CD4-positive, CD25-positive, alpha-beta regulatory T cell (primary cell): ENCODE measurements at places on chromosomes 16 and 17. TPM values are rescaled to one million over a fixed set of nuclear protein-coding genes. Genes with fewer than 3 reads are reported as not detected.

- peak within 1 kb of the TSS; percentile 98 for H3K27ac ChIP-seq
- H3K27me3 ChIP-seq: no peaks in the 10 kb centered on the region
- peak within 1 kb of the TSS; percentile 97 for H3K4me3 ChIP-seq
- DNase-seq: peak; percentile 53
Measured at GRCh38 chr17:62064791-62065563, at the start of gene MED13. Gene MED13, minus strand, starts transcription at chr17:62065278. Its CDS starts 73 bp downstream, at chr17:62065205.

- no peaks in the 10 kb centered on the region for H3K27me3 ChIP-seq
- no peaks in the 10 kb centered on the region for H3K36me3 ChIP-seq
- H3K4me1 ChIP-seq: no peaks in the 10 kb centered on the region
- H3K4me3 ChIP-seq: no peak overlapping the region
Measured at GRCh38 chr17:78449983-78450595, 71.6 kb downstream of the PGS1 start.

GRCh38 chr16:5928476-5929065 lies 831.0 kb upstream of the EEF2KMT start:
- H3K4me3 ChIP-seq: no peak overlapping the region
- H3K27me3 ChIP-seq: no peaks in the 10 kb centered on the region
- no peaks in the 10 kb centered on the region for H3K4me1 ChIP-seq
- DNase-seq: no peak
- H3K27ac ChIP-seq: no peak overlapping the region

DNA sequence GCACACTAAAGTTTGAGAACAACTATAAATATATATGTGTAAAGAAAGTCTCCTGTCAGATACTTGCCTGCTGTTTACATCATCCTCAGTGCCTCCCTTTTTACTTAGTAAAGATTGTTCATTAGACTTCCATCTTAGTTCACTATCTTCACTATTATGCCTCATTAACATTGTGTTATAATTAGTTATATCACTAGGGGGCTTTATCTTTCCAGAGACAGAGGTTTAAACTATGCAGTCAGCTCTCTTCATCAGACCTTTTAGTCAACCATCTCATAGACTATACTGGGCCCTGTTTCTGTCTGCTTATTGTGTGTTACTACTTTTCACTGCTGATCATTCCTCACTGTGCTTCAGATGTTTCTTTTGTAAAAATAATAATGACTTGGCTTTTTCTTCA lies 630.8 kb upstream of the KIF2B start:
- no peaks in the 10 kb centered on the region for H3K4me1 ChIP-seq
- H3K27ac ChIP-seq: no peak overlapping the region
- H3K36me3 ChIP-seq: no peaks in the 10 kb centered on the region
- no peaks in the 10 kb centered on the region for H3K27me3 ChIP-seq

DNA sequence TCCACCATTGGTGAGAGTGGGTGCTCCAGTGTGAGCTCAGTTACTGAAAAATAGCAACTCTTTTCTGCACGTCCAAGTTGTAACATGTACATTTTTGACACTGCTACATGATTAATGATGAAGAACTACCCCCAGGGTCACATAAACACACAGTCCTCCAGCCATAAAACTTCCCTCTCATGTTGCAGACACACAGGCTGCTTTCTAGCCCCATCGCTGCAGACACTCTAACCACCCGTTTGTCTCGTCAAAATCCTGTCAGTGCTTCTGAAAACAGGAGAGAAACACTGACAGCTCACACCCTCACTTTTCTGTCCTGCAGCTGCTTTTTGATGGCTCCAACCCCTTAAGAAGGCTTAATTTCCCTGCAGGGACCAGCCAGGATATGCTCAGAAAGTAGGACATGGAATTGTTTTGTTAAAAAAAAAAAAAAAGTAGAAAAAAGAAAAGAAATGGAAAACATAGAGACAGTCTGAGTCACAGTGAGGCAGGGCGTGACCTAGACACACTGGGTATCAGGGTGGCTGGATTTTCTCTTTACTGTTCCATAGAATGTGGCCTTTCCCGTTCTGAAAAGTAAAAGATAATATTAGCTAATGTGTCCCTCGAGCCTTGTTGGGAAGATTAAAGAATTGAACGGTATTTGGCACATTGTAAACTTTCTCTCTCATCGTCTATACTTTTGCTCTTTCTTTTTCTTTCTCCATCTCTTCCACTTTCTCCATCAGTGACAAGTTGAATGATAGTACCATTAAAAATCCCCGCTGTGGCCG lies 20.7 kb upstream of the CCL5 start:
- no peaks in the 10 kb centered on the region for H3K4me1 ChIP-seq
- DNase-seq: no peak
- no peaks in the 10 kb centered on the region for H3K36me3 ChIP-seq

DNA sequence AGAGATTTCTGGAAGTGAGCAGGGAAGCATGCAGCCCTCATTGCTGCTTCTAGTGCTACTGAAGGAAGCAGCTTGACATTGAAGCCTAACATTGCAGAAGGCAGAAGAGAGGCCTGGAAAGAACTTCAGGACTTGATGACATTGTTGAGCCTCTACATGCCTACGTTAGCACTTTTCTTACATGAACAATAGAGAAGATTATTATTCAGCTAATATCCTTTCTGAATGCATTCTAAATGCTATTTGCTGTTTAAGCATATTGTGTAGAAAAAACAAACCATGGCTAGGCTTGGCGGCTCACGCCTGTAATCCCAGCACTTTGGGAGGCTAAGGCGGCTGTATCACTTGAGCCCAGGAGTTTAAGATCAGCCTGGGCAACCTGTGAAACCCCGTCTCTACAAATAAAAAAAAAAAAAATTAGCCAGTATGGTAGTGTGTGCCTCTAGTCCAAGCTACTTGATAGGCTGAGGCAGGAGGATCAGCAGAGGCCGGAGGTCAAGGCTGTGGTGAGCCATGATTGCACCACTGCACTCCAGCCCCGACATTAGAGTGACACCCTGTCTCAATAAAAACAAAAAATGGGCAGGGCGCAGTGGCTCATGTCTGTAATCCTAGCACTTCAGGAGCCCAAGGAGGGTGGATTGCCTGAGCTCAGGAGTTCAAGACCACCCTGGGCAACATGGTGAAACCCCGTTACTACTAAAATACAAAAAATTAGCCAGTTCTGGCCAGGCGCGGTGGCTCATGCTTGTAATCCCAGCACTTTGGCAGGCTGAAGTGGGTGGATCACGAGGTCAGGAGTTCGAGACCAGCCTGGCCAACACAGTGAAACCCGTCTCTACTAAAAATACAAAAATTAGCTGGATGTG lies 2.2 kb upstream of the AURKB start:
- H3K4me1 ChIP-seq: peaks cover 12% of the 10 kb centered on the region
- H3K27me3 ChIP-seq: no peaks in the 10 kb centered on the region
- H3K27ac ChIP-seq: no peak overlapping the region
- no peaks in the 10 kb centered on the region for H3K36me3 ChIP-seq

GRCh38 chr17:45132320-45132571 lies at the start of gene PLCD3:
Gene PLCD3, minus strand, starts transcription at chr17:45132515. Its CDS starts 105 bp downstream, at chr17:45132410.
- H3K27ac ChIP-seq: peak within 1 kb of the TSS; percentile 91
- H3K4me1 ChIP-seq: peaks cover 22% of the 10 kb centered on the region
- H3K36me3 ChIP-seq: no peaks in the 10 kb centered on the region
- peak within 1 kb of the TSS; percentile 57 for H3K4me3 ChIP-seq

DNA sequence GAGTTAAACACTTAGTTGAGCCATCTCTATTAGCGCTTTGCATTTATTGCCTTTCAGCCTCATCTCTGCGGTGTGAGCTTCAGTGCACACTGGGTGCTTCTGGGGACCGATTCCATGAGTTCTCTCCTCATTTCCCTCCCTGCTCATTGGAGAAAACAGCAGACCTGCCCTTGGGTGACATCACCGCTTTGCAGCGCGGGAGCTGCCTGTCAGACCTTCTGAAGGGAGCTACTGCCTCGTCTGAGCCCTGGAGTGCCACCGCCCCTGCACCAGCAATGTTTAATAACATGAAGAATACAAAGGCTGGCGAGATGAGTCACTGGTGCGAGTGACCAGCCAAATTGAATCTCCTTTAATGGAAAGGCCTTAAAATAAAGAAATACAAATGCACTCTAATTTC lies 30.2 kb upstream of the CPPED1 start:
- peaks cover 6% of the 10 kb centered on the region for H3K27me3 ChIP-seq
- no peak for DNase-seq
- no peak overlapping the region for H3K27ac ChIP-seq
- H3K4me1 ChIP-seq: no peaks in the 10 kb centered on the region

DNA sequence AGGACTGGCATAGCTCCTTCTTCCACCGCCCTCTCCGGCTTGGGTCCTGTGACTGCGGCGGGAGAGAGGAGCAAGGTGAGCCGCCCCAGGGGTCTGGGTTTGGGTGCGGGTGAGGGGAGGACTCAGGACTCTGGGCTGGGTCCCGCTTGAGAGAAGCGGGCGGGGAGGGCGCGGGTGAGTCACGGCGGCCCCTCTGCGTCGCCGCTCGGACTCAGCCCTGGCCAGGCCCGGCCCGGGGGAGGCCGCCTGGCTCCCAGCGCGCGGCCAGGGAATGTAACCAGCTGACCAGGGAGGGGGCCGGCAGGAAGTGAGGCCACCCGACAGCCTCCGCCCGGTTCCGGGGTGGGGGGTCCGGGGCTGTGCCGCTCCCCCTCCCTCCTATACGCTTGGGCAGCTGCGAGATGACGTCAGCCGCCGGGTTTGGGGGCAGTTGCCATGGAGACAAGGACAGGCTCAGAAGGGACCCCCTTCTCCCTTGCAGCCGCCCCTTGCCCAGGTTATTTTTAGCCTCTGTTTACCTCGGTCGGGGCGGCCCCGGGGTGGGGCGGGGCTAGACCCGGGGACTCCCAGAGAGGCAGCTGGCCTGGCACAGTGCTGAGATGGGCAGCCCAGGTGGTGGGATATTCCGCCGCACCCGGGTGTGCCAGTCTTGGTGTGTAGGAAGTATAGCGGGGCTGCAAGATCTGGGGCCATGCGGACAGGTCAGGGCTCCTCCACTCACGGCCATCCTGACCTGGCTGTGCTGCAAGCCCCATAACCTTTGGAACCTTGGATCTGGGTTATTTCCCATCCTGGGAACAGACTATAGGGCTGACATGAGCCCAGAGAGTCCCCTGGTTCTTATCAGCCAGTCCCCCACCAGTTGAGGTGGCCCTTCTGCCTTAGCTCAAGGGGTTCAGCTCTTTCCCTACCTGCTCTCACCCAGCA lies 1.6 kb downstream of the RIPOR1 start:
- H3K27me3 ChIP-seq: peaks cover 14% of the 10 kb centered on the region
- no peak overlapping the region for H3K27ac ChIP-seq
- DNase-seq: no peak
- H3K4me1 ChIP-seq: peaks cover 27% of the 10 kb centered on the region
- no peaks in the 10 kb centered on the region for H3K36me3 ChIP-seq
- H3K4me3 ChIP-seq: no peak overlapping the region

DNA sequence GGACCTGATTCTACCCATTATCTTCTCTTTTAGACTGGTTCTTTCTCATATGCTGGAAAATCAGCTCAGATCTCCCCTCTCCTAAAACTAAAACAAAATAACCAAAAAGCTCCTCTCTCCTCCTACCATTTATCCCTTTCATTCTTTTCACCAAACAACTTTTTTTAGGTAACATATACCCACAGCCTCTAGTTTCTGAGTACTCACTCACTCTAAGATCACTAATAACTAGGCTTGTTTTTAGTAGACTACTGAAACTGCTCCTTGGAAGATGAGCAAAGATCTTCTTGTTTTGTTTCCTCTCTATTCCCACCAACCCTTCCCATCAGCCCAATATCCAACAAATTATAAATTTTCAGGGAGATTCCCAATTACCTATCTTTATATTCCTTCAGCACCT lies 129.0 kb downstream of the SKAP1 start:
- peak overlapping the region; percentile 30 for H3K27ac ChIP-seq
- no peak for DNase-seq
- no peaks in the 10 kb centered on the region for H3K27me3 ChIP-seq
- H3K4me3 ChIP-seq: no peak overlapping the region
- peaks cover 19% of the 10 kb centered on the region for H3K4me1 ChIP-seq

DNA sequence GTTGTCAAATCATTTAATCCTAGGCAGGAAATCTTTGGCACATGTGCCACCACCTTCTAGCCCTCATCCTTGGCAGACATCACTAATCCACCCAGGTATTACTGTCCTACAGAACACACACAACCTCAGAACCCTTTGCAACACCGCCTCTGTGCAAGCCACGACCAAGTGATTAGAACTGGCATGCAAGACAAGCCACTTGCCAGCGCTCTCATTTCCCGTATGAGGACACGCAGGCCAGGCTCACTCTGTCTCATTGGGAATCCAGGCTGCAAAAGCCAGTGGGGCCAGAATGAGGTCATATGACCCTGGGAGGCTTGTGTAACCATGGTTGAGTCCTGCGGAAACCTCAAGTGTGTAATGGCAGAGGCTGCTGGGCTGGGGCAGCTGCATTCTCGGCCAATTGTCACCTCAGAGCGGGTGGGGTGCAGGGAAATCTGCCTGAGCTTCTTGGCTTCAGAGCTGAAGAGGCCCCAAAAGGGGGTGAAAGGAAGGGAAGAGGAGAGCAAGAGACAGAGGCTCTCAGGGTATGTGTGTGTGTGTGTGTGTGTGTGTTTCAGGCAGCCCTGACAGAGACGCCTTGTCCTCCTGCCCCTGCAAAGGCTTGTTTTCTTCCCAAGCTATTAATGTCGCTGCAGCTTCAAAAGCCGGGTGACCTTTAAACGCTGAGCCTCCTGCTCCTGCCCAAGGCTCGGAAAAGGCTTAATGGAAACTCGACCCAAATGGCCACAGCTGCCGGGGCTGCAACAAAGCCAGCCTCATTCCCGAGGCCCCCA lies 43.2 kb upstream of the MRPS23 start:
- no peaks in the 10 kb centered on the region for H3K27me3 ChIP-seq
- no peak for DNase-seq
- H3K4me1 ChIP-seq: no peaks in the 10 kb centered on the region
- H3K36me3 ChIP-seq: no peaks in the 10 kb centered on the region

GRCh38 chr16:10521681-10522274 lies 58.6 kb downstream of the EMP2 start:
- no peaks in the 10 kb centered on the region for H3K36me3 ChIP-seq
- peaks cover 2% of the 10 kb centered on the region for H3K27me3 ChIP-seq
- DNase-seq: peak; percentile 53
- no peaks in the 10 kb centered on the region for H3K4me1 ChIP-seq
- H3K4me3 ChIP-seq: no peak overlapping the region
- H3K27ac ChIP-seq: no peak overlapping the region

DNA sequence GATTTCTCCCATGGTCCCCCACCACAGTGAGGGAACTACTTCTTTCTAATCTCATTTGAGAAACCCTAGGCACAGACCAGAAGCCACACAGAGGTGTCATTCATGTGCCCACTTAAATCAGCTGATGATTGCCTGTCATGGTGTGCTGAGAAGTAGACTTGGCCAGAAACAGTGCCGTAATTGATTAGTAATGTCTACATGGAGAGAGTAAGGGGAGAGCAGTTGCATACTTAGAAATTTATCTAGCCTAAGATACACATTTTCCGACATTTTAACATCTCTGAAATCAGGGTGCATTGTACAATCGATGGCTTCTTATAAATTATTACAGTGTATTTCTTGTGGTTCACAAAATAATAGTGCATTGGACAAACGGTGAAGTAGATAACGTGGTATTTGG lies 271.8 kb downstream of the IRF8 start:
- H3K36me3 ChIP-seq: no peaks in the 10 kb centered on the region
- H3K4me1 ChIP-seq: no peaks in the 10 kb centered on the region
- no peak overlapping the region for H3K27ac ChIP-seq
- peaks cover 6% of the 10 kb centered on the region for H3K27me3 ChIP-seq

CHST4 gene
- not detected for total RNA-seq

ASPA gene
- not detected for total RNA-seq

SLC6A4 gene
- 0.25 TPM for total RNA-seq

KRTAP4-4 gene
- total RNA-seq: not detected

HIC1 gene
- 1.3 TPM for total RNA-seq

HSD11B2 gene
- not detected for total RNA-seq

MEFV gene
- total RNA-seq: not detected

CTRB1 gene
- total RNA-seq: not detected

MT1G gene
- total RNA-seq: not detected

MRPL45 gene
- 12.8 TPM for total RNA-seq
